ENCODE measurements at places on chromosomes 12 and 14.

GRCh38 chr12:95446506-95446900, 27.4 kb upstream of the METAP2 start:
- peaks cover 23% of the 10 kb centered on the region for H3K27me3 ChIP-seq
- no peaks in the 10 kb centered on the region for H3K4me1 ChIP-seq
- DNase-seq, result no peak
- no peak overlapping the region for H3K27ac ChIP-seq
- no peak overlapping the region for H3K4me3 ChIP-seq

DNA sequence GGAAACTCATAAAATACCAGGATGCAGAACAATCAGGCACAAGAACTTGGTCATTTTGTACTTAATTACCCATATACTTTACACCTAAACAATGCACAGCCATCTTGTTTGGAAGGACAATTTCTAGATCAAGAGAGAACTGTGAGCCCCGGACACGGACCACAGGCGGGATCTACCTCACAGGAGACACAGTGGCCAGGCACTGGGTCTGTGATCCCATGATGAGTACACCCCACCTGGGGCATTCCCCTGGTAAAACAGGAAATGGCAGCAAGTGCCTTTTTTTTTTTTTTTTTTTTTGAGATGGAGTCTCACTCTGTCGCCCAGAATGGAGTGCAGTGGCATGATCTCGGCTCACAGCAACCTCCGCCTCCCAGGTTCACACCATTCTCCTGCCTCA, 15.2 kb downstream of the GOLGA3 start:
- H3K36me3 ChIP-seq, result peaks cover 66% of the 10 kb centered on the region
- H3K27ac ChIP-seq, result peak overlapping the region; percentile 6
- H3K4me3 ChIP-seq, result no peak overlapping the region
- H3K4me1 ChIP-seq, result peaks cover 31% of the 10 kb centered on the region
- H3K27me3 ChIP-seq, result no peaks in the 10 kb centered on the region
- DNase-seq, result no peak

- H3K27me3 ChIP-seq, result peaks cover 54% of the 10 kb centered on the region
- no peak overlapping the region for H3K4me3 ChIP-seq
- no peak overlapping the region for H3K27ac ChIP-seq
Measured at GRCh38 chr14:61264010-61264571, 17.0 kb downstream of the TMEM30B start.

DNA sequence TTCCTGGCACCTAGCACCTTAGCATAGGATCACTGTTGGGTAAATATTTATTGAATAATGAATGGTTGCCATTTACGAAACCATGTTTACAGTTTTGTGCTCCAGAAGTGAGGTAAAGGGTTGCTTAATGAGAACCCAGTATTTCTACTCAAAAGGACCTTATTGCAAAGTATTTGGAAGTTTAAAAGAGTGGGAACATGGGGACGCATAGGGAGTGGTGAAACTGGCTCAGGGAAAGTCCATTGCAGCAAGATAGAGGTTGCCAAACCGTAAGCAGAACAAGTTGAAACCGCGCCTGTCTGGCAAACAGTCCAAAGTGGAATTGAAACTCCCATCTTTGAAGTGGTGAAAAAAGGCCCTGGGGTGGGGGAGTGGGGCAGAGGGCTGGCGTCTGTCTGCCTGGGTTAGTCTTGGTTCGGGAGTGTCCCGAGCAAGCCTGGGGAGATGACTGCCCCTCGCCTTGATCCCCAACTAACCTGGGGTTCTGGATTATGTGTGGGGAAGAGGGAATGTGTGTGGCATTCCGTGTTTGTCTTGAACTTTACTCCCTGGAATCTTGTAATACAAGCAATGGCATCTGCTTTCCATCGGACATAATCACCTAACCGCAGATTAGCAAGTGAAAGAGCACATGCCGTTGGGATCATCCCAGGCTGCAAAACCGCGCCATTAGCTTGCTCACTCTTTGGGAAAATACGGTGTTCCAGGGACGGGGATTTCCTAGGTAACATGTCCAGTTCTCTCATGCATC, 7.2 kb downstream of the ALDH2 start:
- H3K27ac ChIP-seq, result no peak overlapping the region
- peaks cover 8% of the 10 kb centered on the region for H3K4me1 ChIP-seq
- H3K36me3 ChIP-seq, result no peaks in the 10 kb centered on the region
- no peak overlapping the region for H3K4me3 ChIP-seq
- H3K27me3 ChIP-seq, result peaks cover 12% of the 10 kb centered on the region

GRCh38 chr14:53501361-53502211, 348.5 kb upstream of the DDHD1 start:
- H3K36me3 ChIP-seq, result no peaks in the 10 kb centered on the region
- H3K4me3 ChIP-seq, result no peak overlapping the region
- H3K27me3 ChIP-seq, result no peaks in the 10 kb centered on the region
- H3K27ac ChIP-seq, result no peak overlapping the region

GRCh38 chr12:52741375-52742195, 35.6 kb downstream of the KRT76 start:
- H3K27me3 ChIP-seq, result peaks cover 6% of the 10 kb centered on the region
- H3K4me3 ChIP-seq, result no peak overlapping the region
- H3K4me1 ChIP-seq, result peaks cover 2% of the 10 kb centered on the region

GRCh38 chr12:120094485-120094884, 22.1 kb downstream of the RAB35 start:
- H3K36me3 ChIP-seq, result peaks cover 44% of the 10 kb centered on the region
- H3K27ac ChIP-seq, result no peak overlapping the region
- no peak for DNase-seq
- no peaks in the 10 kb centered on the region for H3K27me3 ChIP-seq

DNA sequence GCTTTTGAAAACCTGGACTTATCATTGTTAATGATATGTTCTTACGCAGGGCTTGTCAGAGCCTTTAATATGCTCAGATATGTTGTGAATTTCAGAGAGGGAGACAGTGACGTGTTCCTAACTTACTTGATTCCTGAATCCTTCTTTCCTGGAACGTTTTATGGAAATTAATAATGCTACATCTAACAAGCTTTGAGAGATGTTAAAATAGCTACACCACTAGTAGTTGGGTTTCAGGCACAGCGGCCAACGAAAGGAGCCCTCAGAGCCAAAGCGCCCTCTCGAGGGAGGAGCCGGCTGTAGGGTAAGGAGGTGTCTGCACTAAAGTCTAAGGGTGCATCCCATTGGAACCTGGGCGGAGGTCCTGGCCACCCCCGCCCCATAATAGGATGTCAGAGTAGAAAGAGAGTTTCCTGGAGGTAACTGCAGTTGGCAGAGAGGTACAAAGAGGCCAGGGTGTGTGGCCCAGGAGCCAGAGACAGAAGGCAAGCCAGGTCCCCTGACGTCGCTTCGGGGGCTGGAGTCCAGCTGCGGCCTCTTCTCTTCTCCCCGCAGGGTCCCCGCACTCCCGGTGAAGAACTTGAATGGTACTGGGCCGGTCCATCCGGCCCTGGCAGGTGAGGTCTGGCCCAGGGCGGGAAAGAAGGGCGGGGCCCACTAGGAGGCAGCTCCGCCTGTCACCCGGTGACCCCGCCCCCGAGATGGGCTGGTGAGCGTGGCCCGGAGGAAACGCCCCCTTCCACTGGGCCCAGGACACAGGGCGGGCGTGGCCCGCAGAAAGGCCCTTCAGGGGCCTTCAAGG, 36.3 kb downstream of the DTX1 start:
- peaks cover 37% of the 10 kb centered on the region for H3K4me1 ChIP-seq
- H3K4me3 ChIP-seq, result no peak overlapping the region
- H3K27me3 ChIP-seq, result peaks cover 2% of the 10 kb centered on the region
- no peak for DNase-seq
- no peak overlapping the region for H3K27ac ChIP-seq
- no peaks in the 10 kb centered on the region for H3K36me3 ChIP-seq

DNA sequence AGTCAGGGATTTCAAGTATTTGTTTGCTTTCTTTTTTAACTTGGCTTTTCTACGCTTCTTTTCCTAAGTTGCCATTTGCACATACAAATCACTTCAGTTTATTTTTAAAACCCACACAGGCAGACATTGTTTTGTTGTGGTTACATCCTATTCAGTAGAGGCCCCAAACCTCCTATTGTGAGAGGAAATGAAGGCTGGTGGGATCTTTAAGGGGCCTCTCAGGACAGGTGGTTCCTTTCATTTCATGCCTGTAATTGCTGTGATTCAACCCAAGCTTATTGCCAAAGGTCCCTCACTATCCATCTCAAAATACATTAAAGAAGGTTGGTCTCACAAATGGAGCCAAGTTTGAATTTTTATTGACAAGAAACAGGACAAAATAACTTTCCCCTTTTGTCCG, 257.1 kb downstream of the ADAMTS20 start:
- no peaks in the 10 kb centered on the region for H3K36me3 ChIP-seq
- H3K4me3 ChIP-seq, result no peak overlapping the region
- no peaks in the 10 kb centered on the region for H3K4me1 ChIP-seq
- DNase-seq, result no peak
- H3K27ac ChIP-seq, result no peak overlapping the region

DNA sequence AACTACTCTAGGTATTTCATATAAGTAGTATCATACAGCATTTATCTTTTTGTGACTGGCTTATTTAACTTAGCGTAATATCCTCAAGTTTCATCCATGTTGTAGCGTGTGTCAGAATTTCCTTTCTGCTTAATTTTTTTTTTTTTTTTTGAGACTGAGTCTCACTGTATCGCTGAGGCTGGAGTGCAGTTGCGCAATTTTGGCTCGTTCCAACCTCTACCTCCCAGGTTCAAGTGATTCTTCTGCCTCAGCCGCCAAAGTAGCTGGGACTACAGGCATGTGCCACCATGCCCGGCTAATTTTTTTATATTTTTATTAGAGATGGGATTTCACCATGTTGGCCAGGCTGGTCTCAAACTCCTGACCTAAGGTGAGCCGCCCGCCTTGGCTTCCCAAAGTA, 28.9 kb downstream of the PNMA1 start:
- DNase-seq, result no peak
- no peaks in the 10 kb centered on the region for H3K27me3 ChIP-seq
- no peaks in the 10 kb centered on the region for H3K4me1 ChIP-seq
- H3K4me3 ChIP-seq, result no peak overlapping the region

- no peak overlapping the region for H3K4me3 ChIP-seq
- DNase-seq, result no peak
- no peaks in the 10 kb centered on the region for H3K27me3 ChIP-seq
Measured at GRCh38 chr12:90729736-90730135, 225.2 kb downstream of the CCER1 start.

- no peak overlapping the region for H3K4me3 ChIP-seq
- DNase-seq, result no peak
Measured at GRCh38 chr12:108146035-108146893, 17.2 kb downstream of the WSCD2 start.

- no peaks in the 10 kb centered on the region for H3K36me3 ChIP-seq
- DNase-seq, result no peak
- H3K4me3 ChIP-seq, result no peak overlapping the region
Measured at GRCh38 chr12:97650242-97650641, 187.6 kb downstream of the RMST start.

DNA sequence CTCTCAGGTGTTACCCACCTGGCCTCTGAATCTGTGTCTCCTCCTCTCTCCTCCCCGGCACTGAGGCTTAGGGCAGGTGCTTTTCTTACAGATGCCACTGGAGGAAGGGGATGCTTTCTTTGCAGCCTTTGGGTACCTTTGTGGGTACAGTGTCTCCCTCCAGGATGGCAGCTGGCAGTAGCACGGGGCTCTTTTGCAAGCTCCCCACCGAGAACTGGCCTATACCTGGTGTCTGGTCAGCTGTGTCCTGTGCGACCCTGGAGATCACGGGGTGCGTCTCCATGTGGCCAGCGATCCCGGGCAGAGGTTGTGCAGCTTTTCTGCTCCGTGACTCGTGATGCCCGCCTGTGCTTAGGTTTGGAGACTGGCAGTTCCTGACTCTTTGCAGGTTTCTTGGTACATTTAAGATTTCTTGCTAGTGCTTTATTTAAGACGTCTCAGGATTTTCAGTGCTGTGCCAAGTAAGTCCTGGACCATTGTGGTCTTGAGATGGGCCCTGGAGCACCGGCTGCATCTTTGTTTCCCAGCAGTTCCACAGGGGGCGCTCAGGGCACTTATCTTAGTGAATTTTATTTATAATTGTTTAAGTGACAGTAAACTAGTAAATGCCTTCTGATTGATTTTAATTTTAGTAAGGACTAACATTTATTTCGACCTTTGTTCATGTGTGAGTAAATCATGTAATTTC, 68.9 kb downstream of the DDX51 start:
- H3K27ac ChIP-seq, result no peak overlapping the region
- peaks cover 45% of the 10 kb centered on the region for H3K36me3 ChIP-seq
- no peaks in the 10 kb centered on the region for H3K27me3 ChIP-seq
- no peaks in the 10 kb centered on the region for H3K4me1 ChIP-seq
- no peak overlapping the region for H3K4me3 ChIP-seq

DNA sequence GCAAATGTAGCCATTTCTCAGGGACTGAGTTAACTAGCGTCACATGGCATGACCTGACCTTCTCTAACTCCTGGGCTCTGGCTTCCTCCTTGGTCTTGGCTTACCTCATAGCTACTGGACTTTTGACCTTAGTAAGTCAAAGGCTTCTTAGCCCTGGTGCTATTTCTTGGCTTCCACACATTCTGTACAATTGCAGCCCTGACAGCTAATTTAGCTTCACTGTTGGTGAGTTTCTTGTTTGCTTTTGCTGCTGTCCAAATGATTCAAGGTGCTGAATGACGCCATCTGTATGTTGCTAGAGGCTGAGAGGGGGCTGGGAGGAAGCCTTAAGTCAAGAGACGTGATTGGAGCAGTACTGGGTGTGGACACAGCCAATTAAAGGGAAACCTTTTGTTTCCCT, 202.7 kb downstream of the PRKD1 start:
- H3K27me3 ChIP-seq, result no peaks in the 10 kb centered on the region
- H3K4me1 ChIP-seq, result no peaks in the 10 kb centered on the region
- H3K36me3 ChIP-seq, result no peaks in the 10 kb centered on the region
- no peak overlapping the region for H3K27ac ChIP-seq
- DNase-seq, result no peak

DNA sequence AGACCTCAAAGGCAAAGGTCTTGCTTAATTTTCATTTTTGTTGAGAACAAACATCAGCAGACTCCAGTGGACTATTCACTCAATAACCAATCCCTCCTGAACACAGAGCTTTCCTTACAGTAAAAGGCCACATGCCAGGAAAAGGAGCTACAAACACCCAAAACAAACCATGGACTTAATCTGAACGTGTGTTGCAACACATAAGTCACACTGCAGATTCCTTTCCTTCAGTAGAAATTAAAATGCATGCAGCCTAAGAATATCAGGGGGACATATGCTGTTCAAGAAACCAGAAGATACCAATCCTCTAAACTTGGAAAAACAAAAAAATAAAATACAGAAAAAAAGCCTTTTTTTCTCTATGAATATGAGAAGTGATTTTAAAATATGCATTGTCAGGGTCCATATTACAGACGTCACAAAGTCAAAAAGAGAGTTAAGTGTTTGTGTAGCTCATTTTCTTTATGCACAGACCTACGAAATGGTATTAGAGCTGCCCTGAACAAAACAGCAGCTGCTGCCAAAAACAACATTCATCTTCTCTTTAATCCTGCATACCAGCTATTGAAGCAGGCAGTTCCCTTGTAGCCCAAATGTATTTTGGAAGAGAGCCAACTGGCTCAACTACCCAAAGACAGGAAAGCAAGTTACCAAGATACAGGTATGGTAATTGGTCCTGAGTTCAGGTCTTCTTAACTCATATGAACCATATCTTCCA, 26.2 kb downstream of the KITLG start:
- no peaks in the 10 kb centered on the region for H3K4me1 ChIP-seq
- H3K36me3 ChIP-seq, result no peaks in the 10 kb centered on the region
- H3K27ac ChIP-seq, result no peak overlapping the region
- no peak for DNase-seq

- H3K4me1 ChIP-seq, result peaks cover 14% of the 10 kb centered on the region
- no peak for DNase-seq
- peaks cover 41% of the 10 kb centered on the region for H3K27me3 ChIP-seq
Measured at GRCh38 chr14:106792543-106792942, 1266.2 kb downstream of the TMEM121 start.
